ENCODE measurements at places on chromosomes 5 and 9. TPM values are rescaled to one million over a fixed set of nuclear protein-coding genes. Genes with fewer than 3 reads are reported as not detected.

DNA sequence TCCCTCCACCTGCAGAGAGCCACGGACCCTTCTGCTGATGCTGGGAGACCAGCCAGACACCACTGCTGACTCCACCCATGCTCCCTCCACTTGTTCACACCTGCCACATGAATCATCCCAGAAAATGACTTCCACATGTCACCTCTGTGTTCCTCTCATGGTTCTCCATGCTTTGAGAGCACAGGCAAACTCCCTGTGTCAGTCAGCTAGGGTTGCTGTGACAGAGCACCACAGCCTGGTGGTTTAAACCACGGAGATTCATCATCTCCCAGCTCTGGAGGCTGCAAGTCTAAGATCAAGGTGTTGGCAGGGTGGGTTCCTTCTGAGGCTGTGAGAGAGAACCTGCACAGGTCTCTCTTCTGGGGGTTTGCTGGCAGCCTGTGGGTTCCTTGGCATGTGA is 381.4 kb downstream of the GADD45G start:
- no peak for DNase-seq

Gene PCDHB14
- 4.2 TPM for total RNA-seq

Gene AK8
- total RNA-seq, result 7.0 TPM

DNA sequence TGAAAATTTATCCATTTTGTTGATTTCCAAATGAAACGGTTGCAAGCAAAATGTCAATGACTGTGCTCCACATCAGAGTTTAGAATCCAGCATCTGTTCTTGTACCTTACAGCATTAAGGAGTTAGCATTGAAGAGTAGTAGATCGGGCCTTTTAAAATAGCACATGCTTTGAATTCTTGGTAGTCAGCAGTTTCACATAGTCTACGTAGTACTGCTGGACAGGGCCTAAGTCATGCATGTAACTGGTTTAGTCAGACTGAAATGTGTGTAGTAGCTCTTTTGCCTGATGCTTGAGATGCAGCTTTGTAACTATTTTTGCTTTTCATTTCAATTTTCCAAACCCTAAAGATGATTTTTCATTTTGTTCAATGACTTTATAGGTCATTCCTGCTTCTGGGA is 19.8 kb downstream of the LECT2 start:
- no peak for DNase-seq

Gene DIRAS2
- total RNA-seq, result 11.3 TPM

- DNase-seq, result peak; percentile 46
Observed at GRCh38 chr9:125534971-125535701, 171.9 kb downstream of the MAPKAP1 start.

DNA sequence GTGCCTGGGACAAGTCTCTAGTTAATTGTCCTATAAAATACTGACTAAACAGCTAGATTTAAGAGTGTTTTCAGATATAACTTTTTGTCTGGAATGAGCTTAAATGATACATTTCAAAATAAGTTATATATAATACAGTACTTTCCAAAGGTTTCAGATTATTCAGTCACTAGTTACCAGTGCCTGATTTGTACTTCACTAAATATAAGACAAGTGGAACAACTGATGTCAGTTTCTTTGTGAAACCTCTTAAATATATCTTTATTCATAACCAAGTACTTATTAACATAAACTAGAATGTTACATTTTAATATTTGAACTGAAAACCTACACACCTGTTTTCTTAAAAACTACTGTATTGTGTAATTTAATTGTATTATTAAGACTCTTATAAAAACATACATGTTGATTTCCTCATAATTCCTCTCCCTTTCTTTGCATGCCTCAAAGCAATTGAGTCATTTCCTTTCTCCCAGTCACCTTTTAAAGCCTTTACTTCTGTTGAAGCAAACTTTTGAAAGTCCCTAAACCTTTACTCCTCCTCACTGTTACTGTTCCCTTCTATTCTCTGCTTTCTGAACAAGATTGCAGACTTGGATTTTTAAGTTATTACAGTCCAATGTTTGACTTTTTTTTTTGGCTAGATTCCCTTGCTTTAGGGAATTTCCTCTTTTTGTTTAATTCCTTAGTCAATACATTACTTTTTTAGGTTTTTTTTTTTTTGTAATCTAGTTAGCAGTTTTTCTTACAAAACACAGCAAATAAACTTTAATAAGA is 8.7 kb upstream of the SEMA6A start:
- DNase-seq, result no peak

Gene ALDOB
- not detected for total RNA-seq

Gene POU5F2
- total RNA-seq, result 6.0 TPM

Gene INSL6
- total RNA-seq, result not detected

Gene EIF4EBP3
- 14.9 TPM for total RNA-seq

GRCh38 chr5:157384971-157385709 is 74.9 kb upstream of the NIPAL4 start:
- DNase-seq, result peak; percentile 60

- DNase-seq, result no peak
Observed at GRCh38 chr9:7342229-7342628, 457.3 kb downstream of the DMAC1 start.

All from thyroid gland (tissue), 4 donors.